Femur (tissue), 1 donor: ENCODE measurements at places on chromosomes 3 and 15.

- peak; percentile 46 for DNase-seq
These were observed 25.7 kb upstream of the GOLIM4 start for GRCh38 chr3:168121184-168122017.

DNA sequence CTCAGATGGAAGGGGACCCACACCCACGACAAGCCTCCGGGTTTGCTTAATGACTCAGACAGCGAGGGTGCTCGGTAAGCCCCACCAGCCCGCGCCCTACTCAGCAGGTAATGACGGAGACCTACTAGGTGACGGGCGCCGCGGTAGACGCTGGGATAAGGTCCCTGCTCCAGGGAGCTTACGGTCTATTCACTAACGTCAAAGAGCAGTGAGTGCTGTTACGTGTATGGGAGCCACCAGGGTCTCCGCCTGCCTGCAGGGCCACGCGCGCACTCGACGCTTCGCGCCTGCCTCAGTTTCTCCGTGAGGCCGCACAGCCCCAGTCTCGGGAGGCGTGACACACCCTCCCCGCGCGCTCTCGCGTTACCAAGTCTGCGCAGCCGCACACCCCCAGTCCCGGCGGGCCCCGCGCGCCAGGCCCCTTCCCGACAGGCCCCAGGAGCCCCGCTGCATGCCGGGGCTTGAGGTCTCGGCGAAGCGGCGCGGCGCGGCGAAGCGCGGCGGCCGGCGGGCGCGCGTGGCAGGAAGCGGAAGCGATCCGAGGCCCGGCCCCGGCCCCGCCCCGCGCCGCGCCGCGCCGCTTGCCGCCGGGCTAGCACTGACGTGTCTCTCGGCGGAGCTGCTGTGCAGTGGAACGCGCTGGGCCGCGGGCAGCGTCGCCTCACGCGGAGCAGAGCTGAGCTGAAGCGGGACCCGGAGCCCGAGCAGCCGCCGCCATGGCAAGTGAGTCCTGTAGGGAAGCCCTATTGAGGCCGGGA is at the start of gene SEC61A1:
Gene SEC61A1 (plus strand): TSS at position 601 of the 758 bp plus-strand sequence. CDS start 116 bp downstream, at position 717.
- DNase-seq, result peak; percentile 97

- no peak for DNase-seq
These were observed 31.7 kb upstream of the CEMIP start for GRCh38 chr15:80747317-80748053.

- DNase-seq, result no peak
These were observed 85.7 kb downstream of the MSL2 start for GRCh38 chr3:136110481-136110880.
